ENCODE measurements at places on chromosomes 11 and 22.

- DNase-seq = no peak
Observed at GRCh38 chr22:19506212-19506611, 18.0 kb downstream of the CLDN5 start.

GRCh38 chr11:111408789-111409727, 30.0 kb upstream of the POU2AF1 start:
- no peak for DNase-seq

GRCh38 chr11:65426839-65427690, 4.5 kb downstream of the NEAT1 start:
- DNase-seq = no peak

DNA sequence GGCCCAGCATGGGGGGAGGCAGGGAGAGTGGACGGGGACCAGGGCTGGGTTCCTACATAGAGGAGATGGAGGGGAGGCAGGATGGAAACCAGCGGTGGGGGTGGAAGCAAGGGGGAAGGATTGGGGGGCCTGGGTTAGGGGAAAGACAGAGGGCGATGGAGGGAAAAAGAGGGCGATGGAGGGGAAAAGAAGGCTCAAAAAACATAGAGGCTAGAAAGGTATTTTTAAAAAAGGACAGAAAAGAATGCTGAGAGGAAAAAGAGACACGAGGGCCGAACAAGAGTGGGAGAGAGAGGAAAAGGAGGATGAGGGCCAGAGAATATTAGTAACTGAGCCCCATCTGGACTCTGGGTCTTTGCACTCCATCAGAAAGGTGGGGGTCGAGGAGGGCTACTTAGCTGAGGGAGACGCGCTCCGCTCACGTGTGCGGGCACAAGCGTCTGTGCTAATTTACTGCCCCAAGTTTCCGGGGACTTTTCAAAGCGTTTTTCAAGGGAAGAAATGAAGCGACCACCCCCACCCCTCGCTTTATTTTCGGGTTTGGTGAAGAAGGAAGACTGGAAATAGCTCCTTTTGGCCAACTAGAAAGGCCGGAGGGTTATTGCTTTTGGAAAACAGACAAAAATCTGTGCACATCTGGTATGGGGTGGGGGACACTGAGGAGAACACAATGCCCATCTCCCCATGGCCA, 14.5 kb downstream of the PAX6 start:
- no peak for DNase-seq

DNA sequence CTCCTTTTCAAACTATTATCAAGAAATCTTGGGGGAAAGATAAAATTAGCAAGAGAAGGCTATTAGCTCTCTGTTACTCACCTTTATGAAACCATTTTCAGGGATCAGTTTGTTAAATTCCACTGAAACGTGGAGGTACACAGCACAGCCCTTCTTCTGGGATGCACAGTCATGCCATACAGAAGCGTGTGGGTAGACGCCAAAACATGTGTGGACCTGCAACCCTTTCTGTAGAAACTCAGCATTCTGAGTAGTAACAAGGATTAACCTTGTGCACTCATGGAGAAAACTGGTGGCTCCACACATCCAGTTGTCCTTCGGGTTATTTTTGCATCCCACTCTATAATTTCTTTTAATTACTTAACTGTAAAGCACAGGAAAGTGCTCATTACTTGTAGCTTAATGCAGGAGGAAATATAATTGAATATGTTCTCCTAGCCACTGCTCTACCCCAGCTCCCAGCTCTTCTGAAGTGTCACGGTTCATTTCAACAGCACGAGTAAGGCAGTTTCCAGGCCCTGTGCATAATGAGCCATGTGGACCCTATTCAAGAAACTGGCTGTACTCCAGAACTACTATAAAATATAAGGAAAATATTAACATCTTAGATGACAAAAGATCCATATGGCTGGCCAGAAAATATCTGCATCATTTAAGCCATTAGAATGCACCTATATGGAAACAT, 26.1 kb downstream of the BDNF start:
- DNase-seq = no peak

DNA sequence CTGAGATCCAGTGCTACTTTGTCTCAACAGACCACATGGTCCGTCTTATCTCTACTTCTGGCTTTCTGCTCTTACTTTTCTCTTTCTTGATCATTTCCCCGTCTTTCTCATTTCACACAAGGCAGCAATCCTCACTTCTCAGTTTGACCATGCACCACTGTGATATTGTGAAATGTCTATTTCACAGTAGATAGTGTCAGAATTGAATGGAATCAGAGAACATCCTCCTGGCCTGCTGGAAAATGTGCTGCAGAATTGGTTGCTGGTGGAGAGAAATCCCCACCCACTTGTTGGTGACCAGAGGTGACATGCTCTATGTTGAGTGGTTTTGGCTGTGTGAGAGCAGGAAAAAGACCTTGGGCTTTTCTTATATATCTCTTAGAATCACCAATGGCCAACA, 57.8 kb upstream of the RCN1 start:
- DNase-seq = no peak

DNA sequence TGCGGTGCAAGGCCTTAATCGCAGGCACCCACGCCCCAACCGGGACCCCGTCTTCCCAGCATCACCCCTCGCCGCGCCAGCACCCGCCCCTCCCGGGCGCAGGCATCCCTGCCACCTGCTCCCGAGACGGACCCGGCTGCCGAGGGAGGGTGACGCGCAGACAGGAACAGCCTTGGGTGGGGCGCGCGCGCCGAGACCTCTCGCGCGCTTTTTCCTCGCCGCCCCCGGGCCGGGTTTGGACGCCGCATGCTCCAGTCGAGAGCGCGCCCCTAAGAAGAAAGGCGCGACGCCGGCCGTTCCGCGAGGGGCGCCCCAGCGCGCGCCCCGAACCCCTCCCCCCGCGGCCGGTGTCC, 504 bp downstream of the CFL1 start:
- DNase-seq = peak; percentile 49

DNA sequence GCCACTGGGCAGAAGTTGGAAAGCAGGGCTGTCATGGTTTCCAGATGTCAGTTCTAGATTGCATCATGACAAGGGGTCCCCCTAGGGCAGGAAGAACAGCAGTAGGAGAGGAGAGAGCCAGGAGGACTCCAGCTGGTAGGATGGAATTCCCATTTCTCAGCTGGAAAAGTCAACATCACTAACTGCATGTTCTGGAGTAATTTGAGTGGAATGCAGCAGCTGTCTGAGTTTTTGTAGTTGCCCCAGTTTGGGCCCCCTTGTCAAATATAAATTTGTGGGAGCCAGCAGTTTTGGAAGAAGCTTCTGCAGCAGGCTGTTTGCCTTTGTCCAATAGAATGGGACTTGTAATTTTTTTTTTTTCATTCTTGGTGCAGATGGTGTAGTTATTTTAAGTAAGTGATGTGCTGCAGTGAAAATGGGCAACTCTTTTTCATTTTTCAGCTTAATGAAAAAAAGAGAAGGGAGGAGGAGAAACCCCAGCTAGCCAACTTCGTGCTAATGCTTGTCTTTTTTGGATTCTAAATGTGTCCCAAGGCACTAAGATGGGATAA, 86.9 kb downstream of the LDLRAD3 start:
- DNase-seq = no peak

DNA sequence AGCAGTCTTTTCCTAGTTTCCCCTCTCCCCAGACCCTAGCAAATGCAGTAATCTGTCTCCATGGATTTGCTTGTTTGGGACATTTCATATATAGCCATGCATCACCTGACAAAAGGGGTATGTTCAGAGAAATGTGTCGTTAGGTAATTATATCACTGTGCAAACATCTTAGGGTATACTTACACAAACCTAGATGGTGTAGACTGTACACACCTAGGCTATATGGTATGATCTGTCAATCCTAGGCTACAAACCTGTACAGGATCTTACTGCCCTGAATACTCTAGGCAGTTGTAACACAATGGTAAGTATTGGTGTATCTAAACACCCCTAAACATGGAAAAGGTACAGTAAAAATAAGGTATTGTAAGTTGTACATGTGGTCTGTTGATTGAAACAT, 23.8 kb downstream of the QSER1 start:
- DNase-seq = no peak

DNA sequence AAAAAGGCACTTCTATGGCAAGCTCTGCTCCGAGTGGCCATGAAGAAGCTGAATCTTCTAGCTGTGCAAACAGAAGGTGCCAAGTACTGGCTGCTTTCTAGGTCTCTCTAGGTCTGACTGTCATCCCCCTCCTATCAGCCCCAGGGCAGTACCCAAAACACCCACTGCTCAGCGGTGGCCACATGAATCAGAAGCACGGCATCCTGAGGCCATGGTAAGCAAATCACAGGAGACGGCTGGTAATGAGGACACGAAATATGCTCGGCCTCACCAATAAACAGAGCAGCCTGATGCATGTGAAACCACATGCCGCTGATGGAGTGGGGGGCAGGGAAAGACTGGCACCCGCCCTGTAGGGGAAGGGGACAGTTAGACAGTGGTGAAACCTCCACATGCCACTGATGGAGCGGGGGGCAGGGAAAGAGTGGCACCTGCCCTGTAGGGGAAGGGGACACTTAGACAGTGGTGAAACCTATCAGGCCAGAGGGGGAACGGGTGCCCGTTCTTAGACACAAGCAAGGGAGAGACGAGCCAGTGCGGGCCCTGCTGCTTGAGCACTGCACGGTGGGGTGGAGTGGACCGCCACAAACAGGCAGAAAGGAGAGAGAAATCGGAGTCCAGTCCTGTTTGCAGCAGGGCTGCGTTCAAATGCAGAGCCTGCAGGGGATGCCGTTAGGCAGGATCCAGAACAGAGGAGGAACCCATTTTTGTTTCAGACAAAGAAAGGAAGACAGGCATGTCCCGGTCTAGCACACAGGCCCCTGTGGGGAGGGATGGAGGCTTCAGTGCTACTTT, 29.9 kb upstream of the MOB2 start:
- DNase-seq = no peak

- DNase-seq = no peak
Observed at GRCh38 chr11:128399251-128400121, 187.9 kb downstream of the ETS1 start.

DNA sequence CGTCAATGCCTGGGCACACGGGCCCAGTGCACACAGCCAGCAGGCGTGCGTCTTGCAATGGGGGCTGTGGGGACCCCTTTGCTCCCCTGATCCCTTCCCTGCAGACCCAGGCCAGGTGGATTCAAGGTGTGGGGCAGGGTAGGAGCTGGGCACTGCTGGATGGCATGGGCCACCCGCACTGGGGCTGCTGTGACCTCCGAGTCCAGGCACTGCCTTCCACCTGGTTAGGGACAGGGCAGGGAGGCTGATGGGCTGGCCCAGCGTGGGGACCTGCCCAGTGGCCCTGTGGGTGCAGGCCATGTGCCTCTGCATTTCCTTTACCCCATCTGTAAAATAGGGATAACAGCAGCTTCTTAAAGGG, 22.9 kb downstream of the KCNQ1 start:
- DNase-seq = no peak

DNA sequence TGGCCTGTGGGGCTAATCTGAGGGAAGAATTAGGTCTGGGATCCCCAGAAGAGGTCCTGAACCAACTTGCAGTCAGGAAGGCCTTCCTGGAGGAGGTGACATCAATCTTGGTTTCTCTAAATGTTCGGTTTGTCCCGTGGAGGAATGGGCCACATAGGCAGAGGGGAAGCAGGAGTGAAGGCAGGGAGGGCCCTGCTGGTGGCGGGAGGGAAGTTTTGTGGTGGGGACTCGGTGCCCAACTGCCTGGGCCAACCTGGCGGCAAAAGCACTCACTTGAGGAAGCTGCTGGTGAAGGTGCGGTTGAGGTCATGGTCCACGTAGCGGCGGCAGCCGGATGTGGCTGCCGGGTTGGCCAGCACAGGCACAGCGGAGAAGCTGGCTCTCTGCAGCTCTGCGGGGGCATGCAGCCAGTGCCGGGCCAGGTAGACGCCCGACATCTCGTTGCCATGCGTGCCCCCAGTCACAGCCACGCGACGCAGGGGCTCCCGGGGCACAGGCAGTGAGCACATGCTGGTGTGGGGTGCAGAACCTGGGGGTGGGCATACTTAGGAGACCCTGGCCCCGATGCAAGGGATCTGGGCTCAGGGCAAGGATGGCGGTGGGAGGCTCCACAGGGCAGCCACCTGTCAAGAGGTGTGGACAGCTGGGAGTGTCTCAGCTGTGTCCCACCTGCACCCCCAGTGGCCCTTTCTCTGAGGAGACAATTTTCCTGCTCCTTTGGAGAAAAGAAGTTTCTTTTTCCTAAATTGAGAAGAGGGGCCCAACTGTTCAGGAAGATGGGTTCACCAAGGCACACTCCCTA, 3.8 kb downstream of the ACY3 start:
- DNase-seq = no peak

DNA sequence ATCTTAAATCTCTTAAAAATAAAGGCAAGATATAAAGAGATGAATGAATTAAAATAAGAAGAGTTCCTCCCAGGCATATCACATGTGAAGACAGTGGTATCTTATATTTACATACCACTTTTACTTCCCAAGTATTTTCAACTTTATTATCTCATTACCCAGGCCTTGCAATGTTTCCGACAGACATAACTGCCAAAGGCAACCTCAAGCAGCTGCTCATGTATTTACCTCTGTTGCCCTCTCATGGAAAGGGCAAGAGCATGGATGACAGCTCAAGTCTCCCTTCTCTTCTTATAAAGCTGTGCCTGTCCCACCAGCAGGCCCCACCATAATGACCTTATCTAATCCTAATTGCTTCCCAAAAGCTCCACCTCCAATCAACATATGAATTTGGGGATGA, 894.2 kb downstream of the NTM start:
- DNase-seq = no peak

GRCh38 chr11:9250139-9250582, 15.0 kb downstream of the DENND5A start:
- DNase-seq = no peak

GRCh38 chr11:92955860-92956259, 13.6 kb upstream of the MTNR1B start:
- DNase-seq = no peak
